ENCODE measurements at places on chromosomes 1 and 21. TPM values are rescaled to one million over a fixed set of nuclear protein-coding genes. Genes with fewer than 3 reads are reported as not detected.

The BARHL2 gene
- total RNA-seq: not detected

The NUP210L gene
- under 0.01 TPM for total RNA-seq

The TTC3 gene
- 149 TPM for total RNA-seq

The SLC9C2 gene
- not detected for total RNA-seq
